Right lobe of liver (tissue), 6 donors: ENCODE measurements at places on chromosomes 12 and 14. TPM values are rescaled to one million over a fixed set of nuclear protein-coding genes. Genes with fewer than 3 reads are reported as not detected.

PCNX1 gene
- 33.2 TPM for total RNA-seq

TSHR gene
- total RNA-seq = 0.37 TPM

SYNDIG1L gene
- total RNA-seq = not detected

JPH4 gene
- total RNA-seq = not detected

GLIPR1L1 gene
- not detected for total RNA-seq

TPPP2 gene
- total RNA-seq = 0.87 TPM

KITLG gene
- total RNA-seq = 0.79 TPM

AQP2 gene
- not detected for total RNA-seq

LYZ gene
- 19.4 TPM for total RNA-seq

TMEM253 gene
- total RNA-seq = 0.20 TPM

MLXIP gene
- 17.1 TPM for total RNA-seq

TBC1D30 gene
- 1.4 TPM for total RNA-seq

INSM2 gene
- total RNA-seq = not detected

ARL6IP4 gene
- 111 TPM for total RNA-seq

LRRK2 gene
- 4.9 TPM for total RNA-seq

TOMM20L gene
- not detected for total RNA-seq

MANSC4 gene
- total RNA-seq = not detected

PEBP1 gene
- total RNA-seq = 531 TPM

HOTAIR gene
- total RNA-seq = not detected

APOF gene
- 211 TPM for total RNA-seq
